Lower lobe of right lung (tissue), 2 donors: ENCODE measurements at places on chromosomes 12 and 14. TPM values are rescaled to one million over a fixed set of nuclear protein-coding genes. Genes with fewer than 3 reads are reported as not detected.

DNA sequence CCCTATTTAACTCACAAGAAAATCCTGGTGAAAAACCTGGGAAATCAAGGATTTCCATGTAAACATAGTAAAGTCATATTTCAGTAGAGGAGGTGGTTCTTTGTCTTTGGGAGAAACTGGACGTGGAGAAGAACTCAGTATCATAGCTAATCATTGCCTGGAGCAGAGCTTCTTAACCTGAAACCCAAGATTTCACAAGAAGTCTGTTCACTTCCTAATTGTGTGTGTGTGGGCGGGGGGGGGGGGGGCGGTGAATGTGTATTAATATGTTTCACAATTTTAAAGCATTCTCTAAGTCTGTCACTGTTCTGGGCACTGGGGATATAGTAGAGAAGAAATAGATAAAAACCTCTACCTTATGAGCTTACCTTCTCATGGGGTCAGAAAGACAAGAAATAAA, 96.7 kb upstream of the PPP4R3A start:
- H3K27me3 ChIP-seq, result no peaks in the 10 kb centered on the region
- H3K27ac ChIP-seq, result no peak overlapping the region
- no peak for DNase-seq

- H3K27me3 ChIP-seq, result no peaks in the 10 kb centered on the region
- peaks cover 54% of the 10 kb centered on the region for H3K4me1 ChIP-seq
- H3K36me3 ChIP-seq, result no peaks in the 10 kb centered on the region
- H3K4me3 ChIP-seq, result no peak overlapping the region
- DNase-seq, result no peak
- H3K27ac ChIP-seq, result peak overlapping the region; percentile 74
These were observed 325.5 kb downstream of the RAD51B start for GRCh38 chr14:68145036-68145435.

Gene SMAGP
- 31.3 TPM for total RNA-seq

Gene KRT75
- total RNA-seq, result not detected

DNA sequence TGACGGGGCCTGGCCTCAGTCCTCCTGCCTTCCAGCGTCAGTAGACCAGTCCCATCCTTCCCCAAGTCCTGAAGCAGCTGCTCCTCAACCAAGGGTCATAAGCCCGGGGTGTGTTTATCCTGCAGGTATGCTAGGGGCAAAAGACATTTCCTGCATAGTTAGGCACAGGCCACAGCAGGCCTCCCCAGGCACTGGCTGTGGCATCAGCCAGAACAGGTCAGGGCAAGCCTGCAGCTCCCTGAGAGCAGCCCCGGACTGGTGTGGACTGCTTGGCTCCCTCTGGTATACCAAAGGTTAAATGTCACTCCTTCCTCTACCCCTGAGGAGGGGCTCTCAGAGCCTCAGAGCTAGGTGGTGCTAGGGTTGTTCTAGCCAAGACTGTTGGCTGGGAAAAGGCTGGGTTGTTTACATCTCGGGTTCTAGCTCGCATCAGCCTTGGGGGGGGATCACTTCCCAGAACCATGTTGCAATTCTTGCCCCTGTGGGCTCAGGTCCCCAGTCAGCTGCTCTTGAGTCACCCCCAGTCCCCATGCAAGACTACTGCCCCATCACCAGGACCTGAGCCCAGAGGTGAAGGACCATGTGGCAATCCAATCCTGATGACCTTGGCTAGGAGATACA, 2.9 kb downstream of the MMP14 start:
- no peaks in the 10 kb centered on the region for H3K27me3 ChIP-seq
- peaks cover 38% of the 10 kb centered on the region for H3K4me1 ChIP-seq
- H3K36me3 ChIP-seq, result peaks cover 44% of the 10 kb centered on the region
- peak overlapping the region; percentile 93 for H3K27ac ChIP-seq
- H3K4me3 ChIP-seq, result peak overlapping the region; percentile 87

DNA sequence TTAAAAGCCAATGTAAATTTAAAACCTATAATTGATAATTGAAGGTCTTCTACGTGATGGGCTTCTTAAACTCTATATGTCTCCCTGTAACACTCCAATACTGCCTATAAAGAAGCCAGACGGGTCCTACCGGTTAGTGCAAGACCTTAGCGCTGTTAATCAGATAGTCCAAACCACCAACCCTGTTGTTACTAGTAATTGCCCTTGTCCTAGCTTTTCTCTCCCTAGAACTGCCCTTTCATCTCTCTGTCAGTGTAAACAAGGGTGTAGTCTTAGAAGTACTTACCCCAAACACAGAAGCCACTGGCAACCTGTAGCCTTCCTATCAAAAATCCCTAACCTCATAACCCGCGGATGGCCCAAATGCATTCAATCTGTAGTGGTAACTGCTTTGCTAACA, 243.0 kb upstream of the DIO3 start:
- no peak overlapping the region for H3K27ac ChIP-seq
- no peaks in the 10 kb centered on the region for H3K36me3 ChIP-seq
- H3K4me1 ChIP-seq, result no peaks in the 10 kb centered on the region

Gene DDN
- not detected for total RNA-seq

Gene KRT71
- total RNA-seq, result not detected

Gene TMEM63C
- 0.27 TPM for total RNA-seq

- no peaks in the 10 kb centered on the region for H3K36me3 ChIP-seq
- no peak for DNase-seq
- H3K27ac ChIP-seq, result no peak overlapping the region
- no peaks in the 10 kb centered on the region for H3K4me1 ChIP-seq
- no peak overlapping the region for H3K4me3 ChIP-seq
These were observed 71.8 kb downstream of the ZNF664 start for GRCh38 chr12:124044809-124045321.

DNA sequence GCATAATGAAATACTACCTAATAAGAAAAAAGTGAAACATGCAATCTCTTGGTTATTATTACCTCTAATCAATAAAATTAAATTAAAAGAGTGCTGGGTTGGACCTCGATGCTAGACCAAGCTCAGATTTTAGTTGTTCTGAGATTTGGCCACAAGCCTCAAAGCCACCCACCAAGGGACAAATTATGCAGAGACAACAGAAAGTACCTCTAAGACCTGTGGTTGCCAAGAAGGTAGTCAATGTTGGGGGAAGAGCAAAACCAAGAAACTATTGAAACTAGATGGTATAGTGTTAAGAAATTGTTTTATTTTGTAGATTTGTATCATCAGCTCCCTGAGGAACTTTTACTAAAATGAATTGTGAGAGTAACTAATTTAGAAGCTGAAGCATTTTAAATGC, 43.8 kb upstream of the ARID2 start:
- no peaks in the 10 kb centered on the region for H3K4me1 ChIP-seq
- H3K27ac ChIP-seq, result no peak overlapping the region
- no peaks in the 10 kb centered on the region for H3K27me3 ChIP-seq
- no peak for DNase-seq
- no peaks in the 10 kb centered on the region for H3K36me3 ChIP-seq

DNA sequence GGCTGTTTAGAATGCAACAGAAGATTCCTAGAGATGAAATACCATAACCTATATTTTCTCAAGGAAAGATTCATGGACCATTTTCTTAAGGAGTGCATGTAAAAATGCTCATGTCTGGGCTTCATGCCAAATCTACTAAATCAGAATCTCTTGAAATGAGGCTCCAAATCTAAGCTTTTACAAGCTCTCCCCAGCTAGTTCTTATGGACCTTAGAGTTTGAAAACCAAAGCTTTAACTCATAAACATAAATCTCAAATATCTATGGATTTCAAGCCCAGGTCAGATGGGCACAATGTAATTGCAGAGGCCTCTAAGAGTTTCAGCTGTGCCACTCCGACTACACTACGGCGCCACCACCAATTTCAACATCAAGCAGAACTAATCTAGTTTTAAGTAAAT, 117.3 kb upstream of the CAND1 start:
- no peak overlapping the region for H3K27ac ChIP-seq
- H3K27me3 ChIP-seq, result no peaks in the 10 kb centered on the region
- no peaks in the 10 kb centered on the region for H3K36me3 ChIP-seq
- H3K4me3 ChIP-seq, result no peak overlapping the region
- H3K4me1 ChIP-seq, result no peaks in the 10 kb centered on the region

- H3K27ac ChIP-seq, result no peak overlapping the region
- peaks cover 47% of the 10 kb centered on the region for H3K36me3 ChIP-seq
- no peak for DNase-seq
- H3K4me1 ChIP-seq, result no peaks in the 10 kb centered on the region
- no peaks in the 10 kb centered on the region for H3K27me3 ChIP-seq
These were observed 68.3 kb downstream of the KDM2B start for GRCh38 chr12:121512561-121512960.

- H3K4me3 ChIP-seq, result peak overlapping the region; percentile 39
- peak overlapping the region; percentile 84 for H3K27ac ChIP-seq
- peaks cover 1% of the 10 kb centered on the region for H3K36me3 ChIP-seq
- peaks cover 85% of the 10 kb centered on the region for H3K4me1 ChIP-seq
These were observed 3.4 kb downstream of the RHOF start for GRCh38 chr12:121789800-121790728.

Gene ADAM20
- 1.5 TPM for total RNA-seq

Gene ANKRD33
- not detected for total RNA-seq

- no peak for DNase-seq
- H3K4me3 ChIP-seq, result no peak overlapping the region
- H3K36me3 ChIP-seq, result no peaks in the 10 kb centered on the region
- no peaks in the 10 kb centered on the region for H3K4me1 ChIP-seq
- H3K27me3 ChIP-seq, result no peaks in the 10 kb centered on the region
These were observed 23.3 kb upstream of the MARK3 start for GRCh38 chr14:103361867-103362266.

Gene BCL11B
- 2.3 TPM for total RNA-seq

- no peak overlapping the region for H3K4me3 ChIP-seq
- no peaks in the 10 kb centered on the region for H3K4me1 ChIP-seq
- H3K27ac ChIP-seq, result no peak overlapping the region
- no peak for DNase-seq
- no peaks in the 10 kb centered on the region for H3K27me3 ChIP-seq
These were observed 170.1 kb upstream of the AMIGO2 start for GRCh38 chr12:47249719-47250357.

DNA sequence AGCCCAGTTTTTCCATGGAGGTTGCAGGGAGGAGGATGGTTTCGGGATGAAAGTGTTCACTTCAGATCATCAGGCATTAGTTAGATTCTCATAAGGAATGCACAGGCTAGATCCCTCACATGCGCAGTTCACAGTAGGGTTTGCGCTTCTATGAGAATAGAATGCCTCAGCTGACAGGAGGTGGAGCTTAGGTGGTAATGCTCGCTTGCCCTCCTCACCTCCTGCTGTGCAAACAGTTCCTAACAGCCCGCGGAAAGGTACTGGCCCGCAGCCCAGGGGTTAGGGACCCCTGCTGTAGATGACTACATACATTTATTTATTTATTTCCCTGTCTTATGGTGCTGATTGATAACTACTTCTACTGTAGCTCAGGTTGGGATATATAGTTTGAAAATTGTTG, 93.2 kb downstream of the FBXO33 start:
- no peak overlapping the region for H3K4me3 ChIP-seq
- no peak overlapping the region for H3K27ac ChIP-seq
- H3K27me3 ChIP-seq, result no peaks in the 10 kb centered on the region
- peaks cover 30% of the 10 kb centered on the region for H3K36me3 ChIP-seq
- DNase-seq, result no peak

- H3K27ac ChIP-seq, result no peak overlapping the region
- no peak overlapping the region for H3K4me3 ChIP-seq
- no peaks in the 10 kb centered on the region for H3K36me3 ChIP-seq
- no peaks in the 10 kb centered on the region for H3K27me3 ChIP-seq
These were observed 42.3 kb downstream of the RTN1 start for GRCh38 chr14:59828276-59828675.

Gene CCDC175
- 1.0 TPM for total RNA-seq

DNA sequence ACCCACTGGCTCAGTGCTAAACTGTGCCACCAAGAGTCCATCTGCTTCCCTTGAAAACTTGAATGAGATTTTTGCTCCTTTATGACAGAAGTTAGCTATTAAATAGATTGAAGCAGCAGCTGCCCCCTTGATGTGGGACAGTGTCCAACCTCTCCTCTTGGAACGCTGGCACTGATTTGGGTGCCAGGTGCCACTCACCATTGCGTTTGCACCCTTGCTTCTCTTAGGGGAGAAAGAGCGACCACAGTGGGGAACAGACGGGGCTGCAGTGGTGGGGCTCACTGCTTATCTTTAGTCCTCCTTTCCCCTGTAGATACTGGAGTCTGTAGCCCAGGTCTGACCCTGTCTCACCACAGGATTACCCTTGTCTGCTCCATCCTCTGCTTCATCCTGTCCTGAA, 9.4 kb downstream of the EP400 start:
- H3K4me3 ChIP-seq, result no peak overlapping the region
- no peak for DNase-seq
- H3K4me1 ChIP-seq, result peaks cover 24% of the 10 kb centered on the region
- H3K36me3 ChIP-seq, result peaks cover 16% of the 10 kb centered on the region
- no peaks in the 10 kb centered on the region for H3K27me3 ChIP-seq

DNA sequence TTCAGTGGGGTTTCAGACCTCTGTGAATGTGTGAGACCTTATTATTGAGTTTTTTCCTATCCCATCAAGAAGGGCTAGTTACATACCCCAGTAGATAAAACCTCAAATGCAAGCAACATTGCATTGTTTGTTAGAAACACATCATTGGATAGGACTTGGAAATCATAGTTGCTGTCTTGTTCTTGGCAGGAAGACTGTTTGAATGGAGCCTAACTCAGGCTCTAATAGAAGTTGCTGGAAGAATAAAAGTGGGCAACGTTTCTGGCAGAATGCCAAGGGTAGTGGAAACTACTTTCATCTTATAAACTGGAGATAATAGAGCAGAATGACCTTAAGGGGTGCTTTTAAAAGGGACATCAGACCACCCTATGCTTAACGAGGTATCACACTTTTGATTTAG, 9.9 kb upstream of the PTHLH start:
- H3K36me3 ChIP-seq, result no peaks in the 10 kb centered on the region
- H3K27me3 ChIP-seq, result peaks cover 14% of the 10 kb centered on the region
- no peaks in the 10 kb centered on the region for H3K4me1 ChIP-seq

DNA sequence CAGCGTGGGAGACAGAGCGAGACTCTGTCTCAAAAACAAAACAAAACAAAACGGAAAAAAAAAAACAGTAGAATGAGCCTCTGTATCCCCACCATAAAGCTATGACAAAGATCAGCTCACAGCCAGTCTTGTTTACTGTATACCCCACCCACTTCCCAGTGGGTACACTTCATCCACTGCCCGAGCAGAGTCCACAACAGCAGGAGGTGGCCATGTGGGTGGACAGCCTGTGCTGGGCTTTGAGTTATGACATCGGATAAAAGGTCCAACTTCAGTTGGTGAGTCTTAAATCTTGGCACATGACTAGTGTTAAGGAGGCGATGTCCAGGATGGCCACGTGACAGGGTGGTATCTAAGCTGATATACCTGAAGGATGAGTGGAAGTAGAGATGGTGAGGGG, 34.8 kb upstream of the MAPKAPK5 start:
- no peaks in the 10 kb centered on the region for H3K27me3 ChIP-seq
- no peak overlapping the region for H3K27ac ChIP-seq
- H3K4me1 ChIP-seq, result no peaks in the 10 kb centered on the region

Gene IRAK3
- 50.7 TPM for total RNA-seq

GRCh38 chr14:94677747-94678146, 65.6 kb downstream of the SERPINA3 start:
- H3K36me3 ChIP-seq, result no peaks in the 10 kb centered on the region
- H3K27me3 ChIP-seq, result no peaks in the 10 kb centered on the region
- no peak overlapping the region for H3K4me3 ChIP-seq
- no peak overlapping the region for H3K27ac ChIP-seq

Gene CLEC2B
- 24.8 TPM for total RNA-seq
